ENCODE measurements at places on chromosomes 5 and 9. TPM values are rescaled to one million over a fixed set of nuclear protein-coding genes. Genes with fewer than 3 reads are reported as not detected.

DNA sequence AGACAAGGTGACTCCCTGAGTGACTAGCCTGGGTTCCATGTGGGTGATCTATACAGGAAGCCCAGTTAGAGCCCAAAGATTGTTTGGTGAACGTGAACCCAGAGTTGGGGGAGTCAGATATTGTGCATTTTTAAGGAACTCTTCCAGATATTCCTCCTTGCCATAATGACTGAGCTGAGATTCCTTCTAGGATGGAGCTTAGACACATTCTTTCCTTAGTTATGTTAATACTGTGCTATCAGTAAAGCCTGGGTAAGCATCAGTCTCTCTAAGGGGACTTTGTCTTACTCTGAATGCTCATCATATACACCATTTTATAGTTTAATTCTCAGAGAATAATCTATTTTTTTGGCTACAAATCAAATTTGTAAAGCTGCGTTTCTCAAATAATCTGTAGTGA lies 68.1 kb downstream of the FOXB2 start:
- DNase-seq, result no peak

DNA sequence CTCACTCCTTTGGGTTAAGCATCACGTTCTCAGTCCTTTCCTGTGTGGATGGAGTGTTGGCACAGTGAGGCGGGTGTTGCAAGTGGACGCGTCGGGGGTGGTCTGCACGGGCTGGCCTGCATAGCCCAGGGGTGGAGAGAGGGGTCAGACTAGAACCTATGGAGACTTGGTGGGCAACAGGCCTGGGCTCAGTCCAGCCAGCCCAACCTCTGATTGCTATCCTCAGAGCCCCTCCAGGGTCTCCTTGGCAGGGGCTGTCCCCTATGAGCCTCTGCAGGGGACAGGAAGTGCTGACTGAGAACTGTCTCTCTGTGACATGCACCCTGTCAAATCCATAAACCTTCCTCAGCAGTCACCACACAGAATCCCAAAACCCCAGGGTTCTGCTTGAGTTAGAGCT lies 2.3 kb downstream of the DCANP1 start:
- no peak for DNase-seq

- no peak for DNase-seq
These were observed 132.9 kb downstream of the SIL1 start for GRCh38 chr5:139065306-139065705.

GRCh38 chr9:133715866-133716563 lies 22.1 kb downstream of the SARDH start:
- DNase-seq, result no peak

- DNase-seq, result no peak
These were observed 13.4 kb downstream of the RGS7BP start for GRCh38 chr5:64519263-64519662.

- DNase-seq, result no peak
These were observed 48.1 kb downstream of the IQGAP2 start for GRCh38 chr5:76451031-76451701.

- DNase-seq, result peak; percentile 48
These were observed 13.1 kb downstream of the LRRC26 start for GRCh38 chr9:137156567-137157375.

DNA sequence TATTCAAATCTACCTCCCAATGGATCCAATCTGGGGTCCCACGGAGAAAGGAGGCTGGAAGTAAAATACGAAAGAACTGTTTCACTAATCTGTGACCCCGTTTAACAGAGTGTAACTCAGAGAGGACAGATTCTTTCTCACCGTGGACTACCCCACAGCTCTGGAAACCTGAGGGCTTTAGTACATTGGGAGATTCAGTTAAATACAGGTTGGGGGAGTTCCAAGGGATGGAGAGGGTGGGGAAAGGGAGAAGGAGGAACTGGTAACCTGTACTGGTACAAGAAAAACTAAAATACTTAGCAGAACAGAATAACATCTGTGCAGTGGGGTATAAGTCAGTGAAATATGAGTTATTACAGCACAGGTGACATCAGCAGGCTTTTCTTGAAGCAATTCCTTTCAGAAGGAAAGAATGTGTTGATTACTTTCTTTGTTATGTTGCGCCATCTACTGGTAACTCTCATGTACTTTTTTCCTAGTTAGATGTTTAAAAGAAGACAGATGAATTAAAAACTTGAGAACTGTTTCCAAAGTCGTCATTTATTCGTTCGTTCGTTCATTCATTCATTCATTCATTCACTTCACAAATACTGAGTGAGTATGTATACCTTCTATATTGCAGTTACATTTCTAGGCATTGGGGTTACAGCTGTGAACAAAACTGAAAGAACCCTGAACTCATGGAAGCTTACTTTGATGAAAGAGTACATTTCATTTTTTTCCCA lies 30.0 kb upstream of the STOM start:
- DNase-seq, result peak; percentile 87

GRCh38 chr9:4095484-4095883 lies 204.4 kb downstream of the GLIS3 start:
- DNase-seq, result no peak

GRCh38 chr9:121299467-121300282 lies 31.7 kb downstream of the GSN start:
- DNase-seq, result no peak

- DNase-seq, result no peak
These were observed 905.6 kb upstream of the CDH6 start for GRCh38 chr5:30287890-30288289.

DNA sequence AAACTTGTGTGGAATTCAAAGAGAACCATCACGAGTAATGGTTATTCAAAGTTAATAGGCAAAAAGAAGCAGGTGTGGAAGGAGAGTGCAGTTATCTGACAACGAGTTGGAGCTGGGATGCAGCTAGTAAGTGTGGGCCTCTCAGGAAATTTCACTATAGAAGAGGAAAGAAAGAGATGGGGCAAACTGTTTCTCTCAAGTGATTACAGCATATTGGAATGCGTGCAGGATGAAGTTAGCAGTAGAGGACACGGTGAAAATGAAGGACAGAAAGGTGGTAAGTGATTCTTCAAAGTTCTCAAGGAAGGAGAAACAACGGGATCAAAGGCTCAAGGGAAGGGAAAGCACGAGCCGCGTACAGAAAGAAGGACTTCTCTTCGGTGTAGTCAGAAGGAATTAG lies 84.0 kb downstream of the ADAMTS12 start:
- no peak for DNase-seq

GRCh38 chr5:177304392-177305119 lies 957 bp downstream of the PRELID1 start:
- DNase-seq, result no peak

GRCh38 chr9:114179516-114179915 lies 24.2 kb downstream of the COL27A1 start:
- DNase-seq, result no peak

Gene MARCOL
- total RNA-seq, result not detected

Gene DCP2
- total RNA-seq, result 39.9 TPM

Gene RAI14
- total RNA-seq, result 0.54 TPM

Gene PCDHA9
- under 0.01 TPM for total RNA-seq

Gene EMB
- 32.0 TPM for total RNA-seq

Gene RAD1
- 11.6 TPM for total RNA-seq

Gene TRIM36
- under 0.01 TPM for total RNA-seq

Gene CATSPER3
- total RNA-seq, result 0.27 TPM
